ENCODE measurements at places on chromosomes 12 and 14. TPM values are rescaled to one million over a fixed set of nuclear protein-coding genes. Genes with fewer than 3 reads are reported as not detected.

The OR4E2 gene
- total RNA-seq: not detected

The TEX22 gene
- not detected for total RNA-seq

The DLK1 gene
- not detected for total RNA-seq

The POLE2 gene
- 8.0 TPM for total RNA-seq

The PUS7L gene
- total RNA-seq: 5.4 TPM

Data from Peyer's patch (tissue), 4 donors.